ENCODE measurements at places on chromosomes 6 and 20.
A peak's percentile ranks its signal among the peaks of the same experiment; 100 is the strongest.

DNA sequence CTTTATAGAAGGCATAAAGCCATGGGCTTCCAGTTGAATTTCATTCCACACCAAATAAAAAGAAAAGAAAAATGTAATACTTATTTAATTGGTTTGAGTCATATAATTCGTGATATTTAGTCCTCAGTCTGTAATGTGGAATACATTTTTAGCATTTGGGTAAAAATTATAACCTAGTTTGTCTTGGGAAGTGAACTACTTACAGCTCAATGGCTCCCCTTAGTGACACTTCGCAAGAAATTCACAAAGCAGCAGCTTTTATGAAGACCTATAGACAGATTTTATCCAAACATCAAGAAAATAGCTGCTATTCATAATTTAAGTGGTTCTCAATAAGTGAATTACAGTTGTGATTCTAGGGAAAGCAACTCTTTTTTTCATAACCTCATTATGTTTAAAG lies 72.1 kb downstream of the RSPO3 start:
- DNase-seq, result no peak

DNA sequence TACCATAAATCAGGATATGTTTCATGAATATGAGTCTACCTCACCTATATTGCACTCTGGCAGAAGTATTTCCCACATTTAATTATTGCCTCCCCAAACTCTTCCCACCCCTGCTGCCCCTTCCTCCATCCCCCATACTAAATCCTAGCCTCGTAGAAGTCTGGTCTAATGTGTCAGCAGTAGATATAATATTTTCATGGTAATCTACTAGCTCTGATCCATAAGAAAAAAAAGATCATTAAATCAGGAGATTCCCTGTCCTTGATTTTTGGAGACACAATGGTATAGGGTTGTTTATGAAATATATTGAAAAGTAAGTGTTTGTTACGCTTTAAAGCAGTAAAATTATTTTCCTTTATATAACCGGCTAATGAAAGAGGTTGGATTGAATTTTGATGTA lies 6.4 kb downstream of the EDN1 start:
- no peak for DNase-seq

- DNase-seq, result no peak
These were observed 402.7 kb downstream of the TAF4 start for GRCh38 chr20:61662968-61663331.

GRCh38 chr20:4217349-4217841 lies 202.0 kb upstream of the RNF24 start:
- DNase-seq, result peak; percentile 74

- DNase-seq, result no peak
These were observed 81.9 kb downstream of the SIM1 start for GRCh38 chr6:100382767-100383195.

- no peak for DNase-seq
These were observed 53.0 kb downstream of the SMOC2 start for GRCh38 chr6:168493976-168494375.

- no peak for DNase-seq
These were observed 37.5 kb upstream of the TMEM170B start for GRCh38 chr6:11500008-11500407.

GRCh38 chr20:25294459-25295385 lies 46.8 kb downstream of the PYGB start:
- peak; percentile 96 for DNase-seq

DNA sequence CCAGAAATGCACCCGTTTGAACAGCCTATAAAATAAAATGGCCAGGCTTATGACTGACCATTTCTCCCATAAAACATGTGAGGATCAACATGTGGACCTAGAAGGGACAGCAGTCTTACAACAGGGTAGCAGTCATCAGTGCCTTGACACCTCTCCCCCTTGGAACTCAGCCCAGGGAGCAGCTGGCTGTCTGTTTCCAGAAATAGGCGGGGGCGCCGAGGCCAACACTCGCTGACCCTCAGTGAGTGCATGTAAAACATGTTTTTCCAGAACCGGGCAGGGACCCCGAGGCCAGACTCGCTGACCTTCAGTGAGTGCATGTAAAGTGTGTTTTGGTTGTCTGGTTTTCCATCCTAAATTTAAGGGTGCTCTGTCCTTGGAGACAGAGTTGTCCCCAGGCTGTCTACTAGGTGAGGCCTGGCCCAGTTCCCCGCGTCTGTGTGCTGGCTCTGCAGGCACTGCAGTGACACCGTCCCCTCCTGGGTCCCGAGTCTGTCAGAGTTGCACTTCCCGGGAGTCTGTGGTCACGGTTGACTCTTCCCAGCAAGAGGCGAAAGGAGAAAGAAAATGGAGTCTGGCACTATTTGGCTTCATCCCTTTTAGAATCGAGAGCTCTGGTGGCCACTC lies 19.8 kb upstream of the ADRM1 start:
- DNase-seq, result no peak

All from HuH-7.5 (cell line).